ENCODE measurements at places on chromosomes 11 and 22.

DNA sequence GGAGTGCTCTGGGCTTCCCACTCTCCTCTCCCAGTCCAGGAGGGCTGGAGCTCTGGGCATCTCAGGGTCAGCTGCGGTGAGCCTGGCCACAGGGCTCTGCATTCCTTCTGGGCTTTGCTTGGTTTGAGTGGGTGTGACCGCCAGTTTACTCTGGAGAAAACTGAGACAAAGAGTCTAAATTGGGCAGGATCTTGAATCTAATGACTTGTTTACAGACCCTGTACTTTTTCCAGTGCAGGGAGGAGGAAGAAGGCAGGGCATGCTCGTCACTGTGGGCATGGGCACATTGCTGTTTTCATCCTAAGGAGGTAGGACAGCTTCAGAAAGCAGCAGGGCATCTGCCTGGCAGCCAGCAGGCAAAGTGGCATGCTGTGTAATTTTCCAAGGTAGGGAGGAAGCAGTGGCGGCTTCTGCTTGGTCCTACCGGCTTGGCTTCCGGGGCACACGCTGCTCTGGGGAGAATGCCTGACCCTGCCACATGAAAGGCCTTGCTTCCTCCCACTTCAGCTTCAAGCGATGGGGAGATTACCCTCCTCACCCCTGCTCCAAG, 22.9 kb downstream of the FLI1 start:
- no peak for DNase-seq

GRCh38 chr11:65871811-65872548, 620 bp downstream of the EFEMP2 start:
- DNase-seq = no peak

DNA sequence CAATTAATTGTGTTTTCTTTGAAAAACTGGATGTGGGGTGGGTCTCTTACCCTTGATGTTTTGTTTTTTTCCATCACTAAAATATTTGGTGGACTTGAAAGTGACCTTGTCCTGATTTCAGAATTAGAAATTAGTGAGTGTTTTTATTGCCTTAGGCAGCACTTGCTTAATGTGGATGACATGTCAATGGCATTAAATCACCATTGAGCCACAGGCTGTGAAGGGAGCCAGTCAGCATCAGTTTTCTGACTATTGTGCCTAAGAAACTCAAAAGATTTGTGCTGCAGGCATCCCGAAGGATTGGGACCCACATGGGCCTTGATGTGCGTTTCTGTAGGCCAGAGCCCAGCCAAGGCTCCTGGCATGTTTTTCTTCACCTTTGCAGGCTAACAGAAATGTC, 53.8 kb downstream of the SWAP70 start:
- no peak for DNase-seq

DNA sequence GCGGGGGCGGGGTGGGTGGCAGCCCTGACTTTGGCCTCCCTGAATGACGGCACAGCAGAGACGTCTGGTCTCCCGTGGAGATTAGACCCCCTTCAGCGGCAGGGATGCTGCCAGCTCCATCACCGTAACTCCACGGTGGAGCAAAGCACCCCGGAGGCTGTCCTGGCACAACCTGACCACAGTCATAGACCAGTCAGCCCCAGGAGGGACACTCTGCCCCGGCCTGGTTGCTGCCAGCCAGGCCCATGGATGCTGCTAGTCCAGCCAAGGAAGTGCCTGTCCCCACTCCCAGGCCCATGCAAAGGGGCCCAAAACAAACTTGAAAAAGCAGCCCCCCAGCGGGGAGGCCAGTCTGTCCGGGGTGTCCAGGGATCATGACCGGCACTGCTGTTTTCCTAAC, 11.5 kb upstream of the ANO1 start:
- DNase-seq = no peak

DNA sequence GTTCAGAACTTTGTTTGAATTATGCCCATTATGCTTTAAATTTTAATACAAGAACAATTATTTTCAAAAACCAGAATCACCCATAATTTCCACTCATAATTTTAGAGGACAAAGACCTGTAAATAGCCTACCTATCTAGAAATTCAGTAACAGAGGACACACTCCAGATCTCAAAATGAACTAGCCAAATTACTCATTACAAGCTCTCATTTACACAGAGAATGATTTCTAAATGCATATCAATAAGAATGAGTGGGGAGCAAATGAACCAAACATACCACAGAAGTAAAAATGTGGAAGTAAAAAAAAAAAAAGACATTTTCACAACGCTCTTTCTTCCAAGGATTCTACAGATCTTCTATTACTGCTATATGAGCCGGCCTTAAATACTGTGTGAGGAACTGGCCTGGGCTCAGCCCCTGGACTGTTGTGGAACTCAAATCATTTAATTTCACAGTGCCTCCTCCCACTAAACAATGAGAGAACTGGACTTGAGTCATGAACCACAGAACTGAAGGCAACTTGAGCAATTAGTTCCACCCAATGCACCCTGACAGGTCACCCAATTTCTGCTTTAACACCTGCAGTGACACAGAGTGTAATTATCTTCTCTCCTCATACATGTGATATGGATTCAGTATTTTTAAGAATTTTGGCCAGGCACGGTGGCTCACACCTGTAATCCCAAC, 8.0 kb downstream of the MRTFA start:
- DNase-seq = no peak

DNA sequence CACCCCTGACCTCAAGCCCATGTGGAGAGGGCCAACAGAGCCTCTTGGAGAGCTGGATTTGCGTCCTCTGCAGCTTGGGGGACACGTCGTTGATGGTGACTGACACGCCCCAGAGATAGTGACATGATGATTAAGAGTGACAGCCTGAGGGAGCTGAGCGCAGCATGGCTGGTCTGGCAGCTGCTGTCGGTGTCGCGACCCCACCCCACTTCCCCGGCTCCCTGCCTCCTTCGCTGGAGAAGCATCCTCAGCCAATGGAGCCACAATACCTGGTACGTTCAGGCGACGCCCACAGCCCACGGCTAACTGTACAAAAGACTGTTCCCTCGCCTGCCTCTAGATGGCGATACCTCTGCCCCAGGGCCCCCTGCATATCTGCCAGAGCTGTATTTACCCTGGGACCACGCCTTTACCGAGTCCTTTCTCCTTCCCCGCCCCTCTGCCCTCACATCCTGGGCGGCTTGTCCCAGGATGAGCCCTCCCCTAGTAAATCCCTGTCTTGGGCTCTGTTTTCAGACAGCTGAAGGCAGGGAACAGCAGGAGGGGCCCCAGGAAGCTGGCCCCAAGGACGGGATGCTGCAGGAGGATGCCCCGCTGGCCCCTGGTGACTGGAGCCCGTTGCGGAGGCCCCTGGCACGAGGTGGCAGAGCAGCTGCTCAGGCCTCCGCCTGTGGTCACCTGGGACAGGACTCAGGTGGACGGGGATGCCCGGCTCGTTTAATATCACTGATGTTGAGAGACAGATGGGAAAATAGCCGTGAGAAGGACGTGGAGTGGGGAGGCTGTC, 90.6 kb downstream of the RPS6KA4 start:
- DNase-seq = peak; percentile 35

DNA sequence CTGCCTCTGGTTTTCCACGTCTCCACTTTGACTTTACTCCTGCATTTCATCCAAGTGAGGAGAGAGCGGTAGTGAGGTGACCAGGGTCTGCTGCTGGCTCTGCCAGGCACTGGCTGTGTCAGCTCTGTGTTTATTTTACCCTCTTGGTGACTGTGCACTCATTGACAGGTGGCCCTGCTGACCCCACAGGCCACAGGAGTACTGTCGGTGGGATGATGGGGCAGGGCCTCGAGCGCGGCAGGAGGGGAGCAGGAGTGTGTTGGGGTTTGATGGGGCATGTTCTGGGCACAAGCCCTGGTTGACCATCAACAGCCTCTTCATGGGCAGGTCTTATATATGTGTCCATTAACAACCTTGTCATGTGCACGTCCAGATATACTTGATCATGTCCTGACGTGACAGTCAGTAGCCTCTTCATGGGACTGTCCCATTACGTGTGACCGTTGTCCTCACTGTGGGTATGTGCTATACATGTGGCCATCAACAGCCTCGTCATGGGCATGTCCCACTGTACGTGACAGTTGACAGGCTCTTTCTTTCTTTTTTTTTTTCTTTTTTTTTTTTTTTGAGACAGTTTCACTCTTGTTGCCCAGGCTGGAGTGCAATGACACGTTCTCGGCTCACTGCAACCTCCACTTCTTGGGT, 31.4 kb upstream of the ACR start:
- DNase-seq = no peak

- no peak for DNase-seq
Observed at GRCh38 chr22:44309647-44310046, 3.1 kb downstream of the SHISAL1 start.

- DNase-seq = peak; percentile 73
Observed at GRCh38 chr22:36329254-36330078, 58.3 kb downstream of the MYH9 start.

- no peak for DNase-seq
Observed at GRCh38 chr22:24232725-24233124, 12.2 kb downstream of the GGT5 start.

DNA sequence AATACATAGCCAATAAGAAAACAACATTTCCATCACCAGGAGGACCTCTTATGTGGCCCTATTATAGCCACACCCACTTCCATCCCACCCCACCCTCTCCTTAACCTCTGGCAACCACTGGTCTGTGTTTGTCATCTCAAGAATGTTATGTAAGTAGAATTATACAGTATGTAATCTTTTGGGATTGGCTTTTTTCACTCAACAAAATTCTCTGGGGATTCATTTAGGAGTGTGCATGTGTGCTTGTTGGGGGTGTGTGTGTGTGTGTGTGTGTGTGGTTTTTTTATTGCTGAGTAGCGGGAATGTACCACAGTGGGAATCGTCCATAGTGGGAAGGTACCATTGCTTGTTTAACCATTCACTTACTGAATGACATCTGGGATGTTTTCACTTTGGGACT, 5.2 kb downstream of the KCNJ5 start:
- no peak for DNase-seq

- no peak for DNase-seq
Observed at GRCh38 chr11:5505363-5506048, 4.3 kb downstream of the UBQLN3 start.

DNA sequence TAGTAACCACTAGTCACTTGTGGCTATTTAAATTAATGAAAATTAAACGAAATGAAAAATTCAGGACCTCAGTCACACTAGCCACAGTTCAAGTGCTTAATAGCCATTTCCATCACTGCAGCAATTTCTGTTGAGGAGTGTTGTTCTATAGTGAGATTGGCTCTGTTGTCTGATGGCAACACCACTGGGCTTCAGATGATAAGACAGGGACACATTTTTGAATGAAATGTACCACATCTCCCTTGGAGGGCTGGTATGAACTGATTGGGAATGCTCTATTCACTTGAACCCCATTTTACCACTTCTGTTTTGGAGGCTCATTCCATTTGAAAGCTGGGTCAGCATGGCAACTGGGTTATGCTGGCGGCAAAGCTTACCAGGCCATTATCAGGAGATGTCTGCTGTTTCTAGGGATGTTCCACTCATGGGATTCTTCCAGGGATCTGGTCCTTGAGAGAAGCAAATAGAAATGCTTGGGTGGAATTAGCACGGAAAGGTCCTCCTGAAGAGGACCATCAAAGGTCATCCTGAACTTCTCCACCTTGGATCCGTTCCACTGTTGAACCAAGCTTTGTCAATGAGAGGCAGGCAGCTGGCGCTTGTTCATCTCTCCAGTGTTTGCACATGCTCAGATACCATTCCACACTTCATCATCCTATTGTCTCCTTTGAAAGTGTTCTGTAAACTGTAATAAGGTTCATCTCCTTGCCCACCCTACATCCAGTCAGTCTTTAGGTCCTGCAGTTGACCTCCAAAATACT, 7.6 kb downstream of the AMOTL1 start:
- no peak for DNase-seq

- no peak for DNase-seq
Observed at GRCh38 chr11:62245271-62245753, 3.3 kb downstream of the SCGB1D2 start.

- DNase-seq = no peak
Observed at GRCh38 chr11:72039031-72039855, 40.5 kb downstream of the IL18BP start.

GRCh38 chr11:122776546-122776945, 61.8 kb upstream of the CRTAM start:
- no peak for DNase-seq

DNA sequence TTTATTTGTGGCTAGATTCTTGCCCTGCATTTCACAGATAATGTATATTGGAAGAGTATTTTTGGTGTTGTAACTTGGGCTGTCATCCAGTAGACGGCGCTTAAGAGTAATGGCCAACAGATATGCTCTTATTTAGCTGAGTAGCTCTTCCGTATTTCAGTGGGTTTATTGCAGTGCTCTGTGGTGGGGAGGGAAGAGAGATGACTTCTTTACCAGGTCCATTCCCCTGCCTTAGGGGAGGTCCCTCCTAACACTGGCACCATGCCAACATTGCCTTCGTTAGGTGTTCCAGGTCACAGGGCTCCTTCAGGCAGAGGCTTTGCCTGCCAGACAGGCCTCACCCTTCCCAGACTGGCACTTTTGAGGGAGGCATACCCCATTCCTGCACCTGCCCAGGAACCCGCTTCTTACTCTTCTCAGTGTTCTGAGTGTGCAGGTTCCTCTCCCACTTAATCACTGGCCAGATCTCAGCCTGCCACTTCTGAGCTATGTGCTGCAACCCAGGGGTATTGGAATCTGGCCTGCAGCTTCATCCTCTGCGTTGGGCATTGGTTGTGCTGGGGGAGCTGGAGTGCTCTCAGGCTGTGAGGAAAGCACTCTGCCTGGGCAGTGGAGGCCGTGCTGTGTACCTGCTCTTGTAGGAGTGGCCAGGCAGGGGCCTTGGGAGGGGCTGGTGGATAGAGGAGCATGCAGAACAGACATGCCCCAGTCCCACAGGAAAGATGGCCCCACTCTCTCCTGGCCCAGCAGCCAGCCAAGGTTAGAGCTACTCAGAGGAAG, 29.4 kb upstream of the SLN start:
- no peak for DNase-seq

- no peak for DNase-seq
Observed at GRCh38 chr22:48137640-48138039, 1375.2 kb downstream of the TBC1D22A start.

GRCh38 chr11:45362636-45363035, 76.5 kb upstream of the SYT13 start:
- DNase-seq = no peak

GRCh38 chr11:95145430-95146060, 55.9 kb downstream of the ENDOD1 start:
- DNase-seq = no peak

DNA sequence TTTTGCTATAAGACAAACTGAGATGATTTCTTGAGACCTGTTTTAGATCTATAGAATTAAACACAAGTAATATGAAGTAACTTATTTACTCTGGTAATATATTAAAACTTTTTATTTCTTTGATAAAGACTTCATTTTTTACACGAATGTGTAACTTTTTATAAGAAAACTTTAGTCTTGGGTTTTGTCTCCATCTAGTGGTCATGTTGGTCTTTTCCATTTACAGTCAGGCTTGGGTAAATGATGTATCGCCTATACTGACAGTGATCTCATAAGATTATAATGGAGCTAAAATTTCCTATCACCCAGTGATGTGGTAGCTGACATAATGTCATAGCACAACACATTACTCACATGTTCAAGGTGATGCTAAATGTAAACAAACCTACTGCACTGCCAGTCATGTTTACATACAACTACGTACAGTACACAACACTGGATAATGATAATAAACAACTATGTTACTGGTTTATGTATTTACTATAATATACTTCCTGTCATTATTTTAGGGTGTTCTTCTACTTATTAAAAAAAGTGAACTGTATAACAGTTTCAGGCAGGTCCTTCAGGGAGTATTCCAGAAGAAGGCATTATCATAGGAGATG, 7.5 kb upstream of the C11orf97 start:
- DNase-seq = no peak

GRCh38 chr11:120749395-120749794, 237.8 kb downstream of the GRIK4 start:
- DNase-seq = no peak

GRCh38 chr11:63007920-63008319, 7.7 kb downstream of the SLC22A8 start:
- no peak for DNase-seq
